Activated T-helper 1 cell treated with Interleukin-2 at 50 U/mL for 16 hours (primary cell): ENCODE measurements at places on chromosomes 12 and 14.

GRCh38 chr12:109858764-109859163 is 21.6 kb downstream of the GLTP start:
- no peak for DNase-seq

GRCh38 chr12:130614530-130614905 is 101.6 kb downstream of the RIMBP2 start:
- no peak for DNase-seq

DNA sequence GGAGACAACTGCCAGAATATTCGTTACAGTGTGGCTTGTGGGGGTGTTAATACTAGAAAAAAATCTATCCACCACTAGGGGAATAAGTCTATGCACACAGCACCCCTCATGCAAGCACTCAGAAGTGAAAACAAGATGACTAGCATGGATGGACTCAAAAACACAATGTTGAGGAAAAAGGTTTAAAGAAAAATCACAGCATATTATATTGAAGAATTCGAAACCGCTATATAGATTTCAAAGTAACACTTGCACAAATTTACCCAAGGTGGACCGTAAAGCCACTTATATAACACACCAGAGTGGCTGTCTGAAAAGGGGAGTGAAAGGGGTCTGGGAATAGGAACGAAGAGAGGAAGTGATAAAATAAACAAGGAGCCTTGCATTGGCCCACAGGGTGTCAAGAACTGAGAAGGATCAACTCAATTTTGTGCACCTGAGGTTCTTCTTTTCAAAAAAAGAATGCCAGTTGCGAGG is 544 bp downstream of the ABCD4 start:
- DNase-seq = no peak

GRCh38 chr14:56059054-56059453 is 59.2 kb upstream of the PELI2 start:
- no peak for DNase-seq

DNA sequence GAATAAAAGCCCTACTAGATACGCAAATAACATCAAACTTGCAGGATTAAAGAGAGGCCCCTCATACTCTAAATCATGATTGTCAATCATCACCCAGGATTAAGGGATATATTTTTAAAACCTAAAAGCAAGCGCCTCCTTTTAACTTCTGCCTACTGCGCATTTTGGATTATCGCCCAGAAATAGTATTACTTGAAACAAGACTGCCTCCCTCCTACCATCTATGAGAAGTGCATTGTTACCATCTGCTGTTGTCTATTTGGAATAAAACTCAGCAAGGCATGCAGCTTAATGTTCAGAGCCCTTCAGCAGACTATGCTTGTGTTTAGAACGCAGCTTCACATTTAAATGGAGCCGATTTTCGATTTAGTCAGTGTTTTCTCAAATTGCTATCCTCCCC is 79.6 kb downstream of the EXOC5 start:
- no peak for DNase-seq

- DNase-seq = no peak
Measured at GRCh38 chr12:3214526-3215365, 137.6 kb downstream of the TSPAN9 start.

DNA sequence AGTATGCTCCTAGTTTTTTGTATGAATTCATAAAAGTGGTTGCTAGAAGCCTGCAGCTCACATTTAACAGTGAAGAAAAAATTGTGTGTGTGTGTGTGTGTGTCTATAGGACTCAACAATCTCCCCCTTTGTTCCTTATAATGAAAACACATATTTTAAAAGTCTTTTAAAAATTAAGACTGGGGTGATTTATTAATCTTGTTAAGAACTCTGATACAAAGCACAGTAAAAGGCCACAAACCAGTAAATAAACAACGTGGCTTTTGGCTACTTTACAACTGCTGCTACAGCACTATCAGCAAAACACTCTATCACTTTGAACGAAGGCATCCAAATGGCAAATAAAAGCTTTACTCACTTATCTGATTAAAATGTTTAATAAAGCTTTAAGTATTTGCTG is 594 bp upstream of the VCPKMT start:
- no peak for DNase-seq

- DNase-seq = no peak
Measured at GRCh38 chr12:93019975-93020630, 91.0 kb upstream of the EEA1 start.

DNA sequence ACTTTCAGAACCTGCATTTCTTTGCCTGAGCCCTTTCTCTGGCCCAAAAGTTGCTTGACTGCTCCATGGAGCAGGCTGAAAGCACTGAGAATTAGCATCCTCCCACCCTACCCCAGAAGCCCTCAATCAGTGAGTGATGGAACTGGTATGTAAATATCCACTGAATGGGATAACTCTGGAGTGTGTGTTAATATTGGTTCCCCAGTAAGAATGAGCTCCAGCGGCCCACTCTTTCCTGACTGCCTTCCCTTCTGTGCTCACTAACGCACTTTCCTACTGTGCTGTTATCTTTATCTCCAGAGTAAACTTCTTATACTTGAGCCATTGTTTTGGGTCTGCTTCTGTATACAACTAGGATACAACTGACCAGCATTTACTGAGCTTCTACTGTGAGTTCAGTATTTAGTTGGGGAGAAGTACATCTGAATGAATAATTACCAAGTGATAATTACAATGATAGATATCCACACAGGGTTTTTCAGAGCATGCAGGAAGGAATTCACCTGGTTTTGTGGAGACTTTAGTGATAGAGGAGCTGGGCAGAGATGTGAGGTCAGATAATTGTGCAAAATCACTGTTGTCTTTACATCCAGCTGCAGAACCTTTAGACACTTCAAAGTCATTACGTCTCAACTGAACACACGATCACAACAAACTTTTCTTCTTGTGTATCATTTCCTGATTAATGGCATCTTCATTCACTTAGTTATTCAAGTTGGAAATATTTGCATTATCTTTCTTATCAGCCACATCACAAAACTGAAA is 149.2 kb upstream of the BTG1 start:
- DNase-seq = no peak

DNA sequence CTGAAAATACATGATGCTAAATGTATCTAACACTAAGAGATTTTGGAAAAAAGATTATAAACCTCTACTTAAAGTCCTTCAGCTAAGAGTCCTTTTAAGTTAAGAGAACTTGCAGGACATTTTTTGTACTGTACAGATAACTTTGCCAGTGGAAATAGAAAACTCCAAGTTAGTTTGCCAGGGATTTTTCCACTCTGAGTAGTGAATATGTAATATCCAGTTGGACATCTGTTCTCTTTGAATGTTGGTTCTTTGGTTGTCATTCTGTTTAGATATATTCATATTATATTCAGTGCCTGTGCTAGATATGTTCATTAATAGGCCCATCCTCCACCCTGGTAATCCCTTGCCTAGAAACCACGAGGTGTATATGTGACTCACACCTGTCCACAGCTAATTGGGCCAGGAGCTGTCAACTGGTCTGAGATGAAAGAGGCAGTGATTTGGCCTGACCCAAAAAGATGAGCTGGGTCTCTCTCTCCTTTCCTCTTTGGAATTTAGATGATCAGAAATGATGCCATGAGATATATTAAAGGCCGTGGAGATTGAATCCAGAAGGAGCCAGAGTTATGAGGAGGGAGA is 261.0 kb upstream of the LRIG3 start:
- DNase-seq = no peak

GRCh38 chr14:52031781-52032180 is 37.1 kb downstream of the NID2 start:
- no peak for DNase-seq

DNA sequence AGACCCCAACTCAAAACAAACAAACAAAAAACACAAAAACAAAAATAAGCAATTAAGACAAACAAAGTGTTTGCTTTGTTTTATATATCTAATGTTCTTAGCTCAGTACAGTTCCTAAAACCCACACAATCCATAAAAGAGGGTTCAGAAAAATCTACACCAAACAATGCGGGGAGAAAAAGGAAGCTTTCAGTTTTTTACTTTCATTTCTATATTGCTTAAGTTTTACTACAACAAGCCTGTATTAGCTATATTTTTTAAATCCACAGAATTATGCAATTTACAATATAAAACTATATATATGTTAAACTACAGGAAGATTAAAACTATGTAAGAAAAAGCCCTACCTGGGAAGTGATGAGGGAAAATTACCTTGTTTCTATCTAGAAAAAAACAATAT is 41.4 kb downstream of the CLIP1 start:
- no peak for DNase-seq

DNA sequence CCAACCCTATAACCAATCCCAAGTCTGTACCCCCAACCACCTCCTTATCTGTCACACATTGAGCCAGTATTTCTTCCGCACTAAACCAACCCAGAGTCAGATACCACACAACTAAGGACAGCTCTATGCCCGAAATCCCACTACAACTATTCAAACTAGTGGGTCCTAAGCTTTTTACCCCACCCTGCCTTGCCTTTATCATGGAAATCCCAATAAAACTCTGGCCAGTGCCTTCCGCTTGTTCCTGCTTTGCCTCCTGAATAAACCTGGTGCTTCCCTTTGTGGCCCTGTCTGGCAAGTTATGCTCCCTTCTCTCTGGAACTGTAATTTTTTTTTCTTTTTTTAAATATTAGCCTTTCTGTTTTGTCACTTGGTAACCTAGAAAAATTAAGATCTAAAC is 493.3 kb upstream of the SYT1 start:
- DNase-seq = no peak

DNA sequence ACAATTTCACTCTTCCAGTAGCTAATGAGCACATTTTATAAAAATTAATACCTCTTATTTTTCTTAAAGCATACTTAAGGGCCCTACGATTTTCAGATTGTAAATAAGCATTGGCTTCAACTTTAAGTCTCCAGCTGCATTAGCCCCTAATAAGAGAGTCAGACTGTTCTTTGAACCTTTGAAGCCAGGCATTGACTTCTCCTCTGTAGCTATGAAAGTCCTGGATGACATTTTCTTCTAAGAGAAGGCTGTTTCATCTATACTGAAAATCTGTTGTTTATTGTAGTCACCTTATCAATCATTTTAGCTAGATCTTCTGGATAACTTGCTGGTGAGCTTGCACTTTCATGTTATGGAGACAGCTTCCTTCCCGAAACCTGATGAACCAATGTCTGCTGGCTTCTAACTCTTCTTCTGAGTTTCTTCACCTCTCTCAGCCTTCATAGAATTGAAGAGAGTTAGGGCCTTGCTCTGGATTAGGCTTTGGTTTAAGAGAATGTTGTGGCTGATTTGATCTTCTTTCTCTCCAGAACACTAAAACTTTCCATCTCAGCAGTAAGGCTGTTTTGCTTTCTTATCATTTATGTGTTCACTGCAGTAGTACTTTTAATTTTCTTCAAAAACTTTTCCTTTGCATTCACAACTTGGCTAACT is 377.1 kb upstream of the RGS6 start:
- no peak for DNase-seq

GRCh38 chr14:102754370-102755262 is 22.6 kb upstream of the TRAF3 start:
- no peak for DNase-seq

DNA sequence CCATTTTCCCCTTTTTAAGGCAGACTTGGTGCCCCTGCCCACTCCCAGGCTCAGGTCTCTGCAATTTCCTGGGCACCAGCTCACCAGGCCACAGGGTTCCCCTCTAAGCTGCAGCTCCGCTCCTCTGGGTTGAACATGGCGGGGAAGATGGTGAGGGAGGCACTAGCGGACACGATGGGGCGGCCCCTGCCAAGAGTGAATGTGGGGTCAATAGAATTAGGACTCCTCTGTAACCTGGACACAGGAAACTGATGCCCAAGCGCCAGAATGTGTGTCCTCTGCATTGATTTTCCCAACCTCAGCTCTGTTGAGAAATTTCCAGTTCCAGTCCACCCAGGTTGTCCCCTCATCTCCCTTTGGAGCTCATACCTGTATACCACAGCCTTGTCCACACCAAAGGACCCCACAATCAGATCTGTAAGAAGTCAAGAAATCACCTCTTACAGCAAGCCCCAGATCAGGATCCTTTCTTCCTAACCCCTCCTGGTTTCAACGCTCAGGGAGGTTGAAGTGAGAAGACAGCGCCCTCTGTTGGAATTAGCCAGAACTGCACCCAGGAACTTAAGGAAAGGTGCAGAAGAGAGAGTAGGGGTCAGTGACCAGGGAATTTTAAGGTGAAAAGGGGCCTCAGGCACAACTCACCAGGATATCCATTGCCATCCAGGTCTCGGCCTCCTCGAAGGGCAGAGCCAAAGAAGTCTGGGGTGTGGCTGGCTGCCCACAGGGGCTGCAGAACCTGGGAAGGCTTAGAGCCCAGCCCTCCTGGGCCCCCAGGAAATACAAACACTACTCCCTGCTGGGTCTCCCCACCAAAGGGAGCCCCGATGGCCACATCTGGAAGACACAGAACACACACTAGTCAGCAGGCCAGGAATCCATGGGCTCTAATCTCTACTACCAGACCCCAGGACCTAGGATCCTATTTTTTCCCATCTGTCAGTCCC is 14.7 kb downstream of the ITGA5 start:
- no peak for DNase-seq

- DNase-seq = no peak
Measured at GRCh38 chr12:52209321-52209720, 17.5 kb upstream of the KRT80 start.

DNA sequence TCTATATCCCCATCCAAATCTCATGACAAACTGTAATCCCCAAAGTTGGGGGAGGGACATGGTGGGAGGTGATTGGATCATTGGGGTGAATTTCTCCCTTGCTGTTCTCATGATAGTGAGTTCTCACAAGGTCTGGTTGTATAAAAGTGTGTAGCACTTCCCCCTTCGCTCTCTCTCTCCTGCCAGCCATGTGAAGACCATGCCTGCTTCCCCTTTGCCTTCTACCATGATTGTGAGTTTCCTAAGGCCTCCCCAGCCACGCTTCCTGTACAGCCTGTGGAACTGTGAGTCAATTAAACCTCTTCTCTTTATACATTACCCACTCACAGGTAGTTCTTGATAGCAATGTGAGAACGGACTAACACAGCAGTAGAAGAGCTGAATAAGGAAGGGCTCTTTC is 62.6 kb upstream of the VASH1 start:
- DNase-seq = no peak

DNA sequence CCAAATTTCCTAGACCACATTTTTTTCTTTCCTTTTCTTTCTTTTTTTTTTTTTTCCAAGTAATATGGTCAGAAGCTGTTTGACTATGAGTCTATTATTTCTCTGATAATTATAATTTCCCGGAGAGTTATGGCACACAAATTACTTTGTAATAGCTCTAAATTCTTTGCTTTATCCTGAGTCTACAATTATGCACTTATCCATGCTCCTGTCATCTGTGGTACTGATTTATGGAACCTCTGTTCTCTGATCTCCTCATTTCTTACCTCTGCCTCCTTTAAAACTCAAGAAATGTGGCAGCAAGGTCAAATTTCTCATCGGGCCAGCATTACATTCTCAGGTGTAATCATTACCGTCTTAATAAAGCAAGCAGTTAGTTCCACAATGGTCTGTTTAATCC is 282.1 kb downstream of the PAWR start:
- DNase-seq = no peak
